CD4-positive, alpha-beta T cell treated with Interleukin-15 for 4 hours (primary cell): ENCODE measurements at places on chromosomes 3 and 15.

- no peak for DNase-seq
These were observed at the start of gene GRM2 for GRCh38 chr3:51706788-51707731. Gene GRM2, plus strand, starts transcription at chr3:51707068. Its CDS starts 1,916 bp downstream, at chr3:51708984.

DNA sequence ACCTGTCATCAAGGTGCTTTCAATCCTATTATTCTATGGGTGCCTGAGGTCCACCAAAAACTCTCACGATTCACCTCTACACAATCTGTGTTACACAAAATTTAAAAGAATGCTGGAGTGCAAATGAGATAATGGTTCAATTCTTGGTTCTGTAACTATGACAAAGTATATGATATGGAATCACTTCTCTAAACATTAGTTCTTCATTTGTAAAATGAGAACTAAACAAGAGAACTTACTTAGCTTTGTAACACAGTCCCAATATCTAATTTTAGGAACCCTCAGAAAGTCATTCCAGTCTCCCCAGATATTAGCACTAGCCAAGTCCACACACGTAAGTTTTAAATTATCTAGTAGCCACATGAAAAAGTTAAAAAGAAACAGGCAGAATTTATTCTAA is 111.5 kb downstream of the TBL1XR1 start:
- no peak for DNase-seq

- no peak for DNase-seq
These were observed 51.7 kb downstream of the CRYGS start for GRCh38 chr3:186492385-186492984.

GRCh38 chr3:53658613-53659193 is 164.3 kb downstream of the CACNA1D start:
- no peak for DNase-seq

- no peak for DNase-seq
These were observed 29.2 kb upstream of the ANXA2 start for GRCh38 chr15:60426870-60427508.
